ENCODE measurements at places on chromosomes 7 and 10.

DNA sequence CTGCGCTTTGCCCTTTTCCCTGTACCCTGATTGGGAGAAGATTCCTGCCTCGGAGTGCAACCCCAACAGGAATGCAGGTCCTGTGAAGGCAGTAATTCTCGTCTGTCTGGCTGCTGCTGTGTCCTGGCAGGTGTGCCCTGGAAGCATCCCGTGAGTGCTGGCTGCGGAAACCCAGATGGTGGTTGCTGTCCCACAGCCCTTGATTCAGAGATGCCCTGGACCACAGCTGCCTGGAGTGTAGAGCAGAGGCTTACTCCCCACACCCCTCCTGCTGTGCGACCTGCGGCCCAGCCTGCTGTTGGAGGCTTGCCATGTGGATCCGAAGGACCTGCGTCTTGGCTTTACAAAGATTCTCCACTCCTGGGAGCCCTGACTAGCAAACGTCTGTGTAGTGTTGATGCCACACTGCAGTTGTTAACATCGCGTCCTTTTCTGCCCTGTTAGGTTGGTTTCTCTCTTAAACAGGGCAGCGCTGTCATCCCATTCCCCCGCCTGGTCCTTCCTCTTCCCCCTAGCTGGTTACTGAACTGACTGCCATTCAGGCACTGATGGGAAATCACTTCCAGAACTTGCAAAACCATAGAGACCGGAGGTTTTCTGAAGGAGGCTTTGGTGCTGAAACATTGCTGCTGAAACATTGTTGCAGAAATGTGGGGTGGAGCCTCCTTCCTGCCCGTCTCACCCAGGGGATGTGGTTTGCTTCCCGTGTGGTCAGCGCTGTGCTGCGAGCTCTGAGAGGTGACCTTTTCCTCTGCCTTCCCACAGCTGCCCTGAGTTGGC is 53.3 kb downstream of the DNAJB6 start:
- DNase-seq, result no peak

DNA sequence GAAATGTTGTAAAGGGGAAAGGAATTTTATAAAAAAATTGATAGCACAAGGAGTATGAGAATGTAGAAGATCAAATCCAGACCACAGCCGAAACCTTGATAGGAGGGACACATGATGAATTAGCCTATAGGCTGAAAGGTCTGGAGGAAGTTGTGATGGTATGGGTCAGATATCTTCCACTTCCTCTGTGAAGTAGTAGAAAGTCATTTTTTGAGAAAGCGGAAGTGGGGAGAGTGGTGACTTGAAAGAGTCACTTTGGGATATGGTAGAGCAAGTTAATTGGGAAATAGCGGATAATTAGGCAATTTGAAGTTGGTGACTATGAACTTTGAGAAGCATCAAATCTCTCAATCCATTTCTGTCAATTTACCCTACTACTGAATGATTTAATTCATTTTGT is 99.4 kb downstream of the GRM8 start:
- DNase-seq, result no peak

GRCh38 chr10:3409928-3410327 is 237.3 kb upstream of the PITRM1 start:
- no peak for DNase-seq

GRCh38 chr10:48711830-48712229 is 27.2 kb downstream of the WDFY4 start:
- DNase-seq, result no peak

GRCh38 chr7:11193888-11194287 is 220.2 kb downstream of the PHF14 start:
- DNase-seq, result no peak

DNA sequence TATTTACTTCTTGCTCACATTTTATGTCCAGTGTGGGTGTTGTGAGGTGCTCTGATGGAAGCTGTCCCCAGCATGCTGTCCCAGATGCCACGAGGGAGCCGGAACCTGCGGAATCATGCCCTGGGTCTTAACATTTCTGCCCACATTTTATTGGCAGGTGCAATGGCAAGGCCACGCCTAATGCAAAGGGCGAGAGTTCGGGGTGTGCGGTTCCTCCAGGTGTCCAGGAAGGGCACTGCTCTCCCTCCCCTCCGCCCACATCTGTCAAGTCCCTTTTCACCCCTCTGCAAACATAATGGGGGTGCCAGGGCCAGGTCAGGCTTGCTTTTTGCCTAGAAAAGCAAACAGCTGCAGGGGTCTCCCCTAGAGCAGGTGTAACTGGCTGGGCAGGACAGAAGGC is 16.4 kb downstream of the PDAP1 start:
- DNase-seq, result no peak
